Pancreas (tissue), 10 donors: ENCODE measurements at places on chromosomes 5 and 9.

DNA sequence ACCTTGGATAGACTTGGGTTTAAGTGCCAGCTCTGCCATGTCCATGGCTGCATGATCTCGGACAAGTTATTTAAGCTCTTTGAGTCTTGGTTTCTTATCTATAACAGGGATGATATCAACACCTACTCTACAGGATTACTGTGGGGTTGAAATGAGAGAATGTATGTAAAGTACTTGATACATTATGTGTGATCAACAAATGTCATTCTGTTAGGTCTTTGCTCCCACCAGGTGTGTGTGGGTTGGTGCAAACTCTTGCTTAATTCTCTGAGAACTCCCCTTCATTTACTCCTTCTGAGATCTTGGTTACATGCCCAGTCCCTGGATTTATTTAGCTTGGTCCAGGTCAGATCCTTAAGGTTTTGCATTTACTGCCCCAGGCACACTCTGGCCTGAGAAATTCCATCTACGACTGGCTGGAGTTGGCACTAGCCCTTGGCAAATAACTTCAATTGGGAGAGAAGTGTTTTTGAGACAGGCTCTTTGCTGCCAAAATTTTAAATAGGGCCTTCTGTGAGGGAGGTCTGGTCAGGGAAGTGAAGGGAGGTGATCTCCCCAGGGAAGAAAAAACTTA, 63.5 kb upstream of the KLF9 start:
- peak overlapping the region; percentile 90 for H3K27ac ChIP-seq
- H3K4me1 ChIP-seq: peaks cover 57% of the 10 kb centered on the region
- H3K36me3 ChIP-seq: no peaks in the 10 kb centered on the region
- no peaks in the 10 kb centered on the region for H3K27me3 ChIP-seq
- no peak for DNase-seq

DNA sequence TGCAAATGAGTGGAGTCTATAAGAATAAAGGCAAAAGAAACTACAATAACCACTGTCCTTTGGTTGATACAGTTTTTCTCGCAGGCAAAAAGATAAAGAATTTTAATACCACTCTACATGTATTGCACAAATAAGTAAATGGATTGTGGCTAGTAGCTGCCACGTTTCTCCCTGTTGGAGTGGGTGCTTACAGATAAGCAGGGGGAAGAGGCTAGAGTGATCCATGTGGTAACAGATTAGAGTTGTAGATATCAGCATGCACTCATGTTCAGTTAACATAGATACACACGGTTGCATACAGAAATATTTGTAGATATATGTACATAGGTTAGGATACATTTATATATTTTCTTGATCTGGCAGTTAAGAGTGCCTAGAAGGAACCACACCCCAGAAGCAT, 179.5 kb downstream of the ARHGEF28 start:
- no peak for DNase-seq
- H3K4me3 ChIP-seq: no peak overlapping the region
- no peak overlapping the region for H3K27ac ChIP-seq
- H3K4me1 ChIP-seq: no peaks in the 10 kb centered on the region

GRCh38 chr5:109723606-109724005, 33.9 kb downstream of the MAN2A1 start:
- no peaks in the 10 kb centered on the region for H3K36me3 ChIP-seq
- H3K27ac ChIP-seq: no peak overlapping the region
- no peaks in the 10 kb centered on the region for H3K4me1 ChIP-seq
- no peak for DNase-seq
- no peak overlapping the region for H3K4me3 ChIP-seq
- H3K27me3 ChIP-seq: no peaks in the 10 kb centered on the region

DNA sequence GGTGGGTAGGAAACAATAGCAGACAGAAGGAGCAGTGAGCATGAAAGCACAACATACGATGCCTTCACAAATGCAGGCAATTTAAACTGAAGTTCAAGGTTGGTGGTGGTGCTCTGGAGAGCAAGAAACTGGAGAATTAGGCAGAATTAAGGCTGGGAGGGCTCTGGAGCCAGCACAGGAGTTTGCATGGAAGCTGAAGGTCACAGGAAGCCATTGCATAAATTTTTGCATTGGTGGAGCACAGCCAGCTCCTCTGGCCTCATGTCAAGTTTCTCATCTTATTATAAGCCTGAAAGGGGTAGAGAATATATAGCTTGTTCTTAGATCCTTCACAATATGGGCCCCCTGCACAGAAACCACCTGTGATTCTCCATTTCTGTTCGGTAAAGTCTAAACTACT, 207.4 kb downstream of the PAPPA start:
- no peak overlapping the region for H3K27ac ChIP-seq
- no peaks in the 10 kb centered on the region for H3K27me3 ChIP-seq
- no peak for DNase-seq
- peaks cover 2% of the 10 kb centered on the region for H3K4me1 ChIP-seq

GRCh38 chr5:161283296-161283695, 263.2 kb downstream of the GABRB2 start:
- H3K36me3 ChIP-seq: no peaks in the 10 kb centered on the region
- H3K27me3 ChIP-seq: no peaks in the 10 kb centered on the region
- no peak for DNase-seq
- H3K27ac ChIP-seq: no peak overlapping the region
- no peak overlapping the region for H3K4me3 ChIP-seq
